Activated B cell treated with CpG ODN at 0.5 μM for 24 hours (primary cell): ENCODE measurements at places on chromosomes 5 and 9. TPM values are rescaled to one million over a fixed set of nuclear protein-coding genes. Genes with fewer than 3 reads are reported as not detected.

Gene CCDC171
- total RNA-seq, result 1.9 and 3.6 TPM in 2 replicates

Gene TMEM8B
- 5.0 and 8.0 TPM in 2 replicates for total RNA-seq

Gene N4BP3
- 17.4 and 18.1 TPM in 2 replicates for total RNA-seq

- no peak for DNase-seq
These were observed 6.4 kb downstream of the GNAQ start for GRCh38 chr9:78025186-78025585.

GRCh38 chr5:146068206-146068605, 37.2 kb downstream of the PLAC8L1 start:
- no peak for DNase-seq

DNA sequence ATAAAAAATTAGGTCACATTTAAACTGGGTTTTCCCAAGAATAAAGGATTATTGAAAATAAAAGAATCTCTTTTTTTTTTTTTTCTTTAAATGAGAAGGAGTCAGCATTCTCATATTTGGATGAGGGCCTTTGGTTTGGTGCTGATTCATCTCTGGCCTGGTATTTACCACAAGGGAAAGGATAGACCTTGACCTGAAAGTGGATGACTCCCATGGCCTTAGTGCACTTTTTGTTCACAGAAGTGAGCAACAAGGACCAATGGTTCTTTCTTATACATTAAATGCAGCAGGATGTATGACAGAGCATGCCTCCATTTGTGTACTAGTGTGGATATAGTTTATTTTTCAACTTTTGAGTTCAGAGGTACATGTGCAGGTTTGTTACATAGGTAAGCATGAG, 6.9 kb downstream of the YTHDC2 start:
- no peak for DNase-seq

DNA sequence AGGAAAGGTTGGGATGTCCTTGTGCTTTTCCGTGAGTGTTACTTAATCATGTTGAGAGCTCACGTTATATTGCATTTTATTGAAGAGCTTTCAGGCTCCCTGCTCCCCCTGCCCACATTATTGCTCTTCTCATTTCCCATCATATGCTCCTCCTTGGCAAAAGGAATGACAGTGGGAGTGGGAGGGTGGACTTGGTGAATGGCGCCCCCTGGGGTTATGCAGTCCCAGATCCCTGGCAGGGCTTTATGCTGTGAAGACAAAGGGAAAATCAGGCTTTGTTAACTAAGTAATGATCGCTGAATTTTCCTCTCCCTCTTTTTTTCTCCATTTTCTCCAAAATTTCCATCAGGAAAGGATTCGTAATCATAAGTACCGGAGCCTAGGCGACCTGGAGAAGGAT, 166.6 kb downstream of the SMARCA2 start:
- DNase-seq, result no peak
